ENCODE measurements at places on chromosomes 2 and 18.

DNA sequence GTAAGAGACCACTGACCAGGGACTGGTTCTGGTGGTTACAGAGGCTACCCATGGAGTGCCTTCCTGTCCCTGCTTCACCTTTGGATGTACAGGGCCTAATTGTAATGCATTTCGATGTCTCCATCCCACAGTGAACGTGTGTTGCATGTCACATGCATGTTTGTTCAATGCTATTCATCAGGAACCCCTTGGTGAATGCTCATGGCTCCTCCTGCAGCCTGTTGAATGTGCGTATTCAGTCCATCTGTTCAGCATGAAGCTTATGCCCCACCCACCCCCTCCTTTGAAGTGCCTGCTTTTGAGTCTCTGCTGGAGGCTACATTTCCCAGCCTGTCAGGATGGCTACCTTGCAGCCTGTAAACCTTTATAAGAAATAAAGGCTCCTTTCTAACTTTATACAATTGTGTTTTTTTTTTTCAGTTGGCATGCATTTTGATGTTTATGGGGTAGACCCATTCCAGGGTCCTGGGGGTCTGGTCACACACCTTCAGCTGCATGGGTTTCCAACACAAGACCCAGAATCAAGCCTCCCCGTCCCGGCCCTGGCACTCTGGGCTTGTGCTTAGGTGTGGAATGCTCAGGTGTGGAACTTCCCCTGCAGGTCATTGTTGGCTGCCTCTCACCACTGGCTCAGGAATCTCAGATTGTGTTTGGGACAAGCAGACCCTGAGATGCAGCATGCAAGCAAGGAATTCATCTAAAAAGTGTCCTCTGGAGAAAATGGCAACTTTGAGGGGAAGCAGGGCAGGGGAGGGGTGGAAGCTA is 238.8 kb upstream of the HDAC4 start:
- DNase-seq: no peak

GRCh38 chr2:227608561-227609338 is 5.9 kb downstream of the SCYGR3 start:
- no peak for DNase-seq

GRCh38 chr2:118403658-118404451 is 315.6 kb downstream of the INSIG2 start:
- no peak for DNase-seq

DNA sequence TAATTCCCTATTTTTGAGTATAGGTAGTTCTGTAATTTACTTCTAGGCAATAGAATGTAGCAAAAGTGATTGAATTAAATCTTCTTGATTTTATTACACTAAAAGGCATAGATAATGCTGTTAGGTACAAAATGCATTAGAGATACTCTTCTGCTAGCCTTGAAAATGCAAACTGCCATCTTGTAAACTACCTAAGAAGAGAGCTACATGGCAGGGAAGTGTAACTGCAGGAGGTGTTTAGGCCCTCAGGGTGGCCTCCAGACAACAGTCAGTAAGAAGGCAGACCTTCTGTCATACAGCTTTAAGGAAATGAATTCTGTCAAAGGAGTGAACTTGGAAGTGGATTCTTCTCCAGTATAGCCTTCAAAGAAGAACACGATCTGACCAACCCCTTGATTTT is 1396.8 kb upstream of the SLC39A10 start:
- no peak for DNase-seq

GRCh38 chr2:137938204-137938603 is 26.1 kb upstream of the HNMT start:
- no peak for DNase-seq

All from stimulated activated effector memory CD8-positive, alpha-beta T cell treated with anti-CD3 and anti-CD28 coated beads, Interleukin-12 subunit alpha, Interleukin-12 subunit beta, amount 100 ng/mL, for 72 hours (primary cell).